A549 (cell line): ENCODE measurements at places on chromosomes 5 and 9.

- DNase-seq, result no peak
Observed at GRCh38 chr5:104111632-104112031, 549.0 kb upstream of the NUDT12 start.

DNA sequence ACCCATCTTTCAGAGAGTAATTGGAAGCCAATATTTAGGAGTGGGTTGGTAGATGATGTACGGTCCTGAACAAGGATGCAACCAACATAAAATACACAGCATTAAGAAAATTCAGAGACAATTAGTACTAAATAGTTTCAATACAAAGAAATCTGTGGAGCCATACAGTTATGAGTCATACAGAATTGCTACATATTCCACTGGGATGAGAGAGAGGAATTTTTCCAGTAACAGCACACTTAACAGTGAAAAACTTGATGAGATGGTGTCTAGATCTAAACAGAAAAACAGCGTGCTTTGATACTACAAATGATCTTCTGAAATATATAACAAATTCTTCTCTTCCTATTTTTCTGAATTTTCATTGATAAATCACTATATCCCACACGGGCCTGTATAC lies 1999.3 kb upstream of the CDH9 start:
- no peak for DNase-seq

DNA sequence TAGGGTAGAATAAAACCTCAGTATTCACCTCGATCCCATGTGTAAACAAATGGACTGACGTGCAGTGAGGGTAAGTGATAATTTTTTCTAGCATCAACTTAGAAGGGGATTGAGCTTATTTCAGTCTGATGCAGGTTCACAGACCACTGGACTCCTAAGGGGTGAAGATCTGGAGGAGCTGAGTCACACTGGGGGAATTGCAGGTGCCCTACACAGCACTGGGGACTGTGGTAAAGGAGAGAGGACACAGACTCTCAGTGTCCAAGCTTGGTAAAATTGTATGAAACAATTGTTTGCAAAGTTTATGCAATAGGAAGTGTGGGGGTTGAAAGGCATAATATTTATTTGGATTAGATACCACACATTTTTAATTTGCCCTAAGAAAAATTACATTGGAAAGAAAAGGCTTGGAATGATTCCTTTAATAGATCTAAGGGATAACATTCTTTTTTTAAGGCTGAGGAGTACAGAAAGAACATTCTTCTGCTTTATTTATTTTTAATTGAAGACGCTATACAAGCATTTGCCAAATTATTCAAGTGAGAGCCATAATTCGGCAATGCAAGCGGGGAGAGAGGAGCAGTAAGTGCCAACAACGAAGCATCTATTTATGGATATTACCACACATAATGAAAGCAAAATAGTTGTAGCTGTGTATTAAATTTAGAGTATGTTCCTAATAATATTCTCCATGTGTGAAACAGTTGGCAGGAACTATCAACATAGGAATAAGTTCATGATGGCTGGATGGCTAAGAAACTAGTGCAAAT lies 766.9 kb upstream of the ADAMTS16 start:
- DNase-seq, result no peak

- no peak for DNase-seq
Observed at GRCh38 chr9:131499254-131499767, 3.4 kb upstream of the POMT1 start.

DNA sequence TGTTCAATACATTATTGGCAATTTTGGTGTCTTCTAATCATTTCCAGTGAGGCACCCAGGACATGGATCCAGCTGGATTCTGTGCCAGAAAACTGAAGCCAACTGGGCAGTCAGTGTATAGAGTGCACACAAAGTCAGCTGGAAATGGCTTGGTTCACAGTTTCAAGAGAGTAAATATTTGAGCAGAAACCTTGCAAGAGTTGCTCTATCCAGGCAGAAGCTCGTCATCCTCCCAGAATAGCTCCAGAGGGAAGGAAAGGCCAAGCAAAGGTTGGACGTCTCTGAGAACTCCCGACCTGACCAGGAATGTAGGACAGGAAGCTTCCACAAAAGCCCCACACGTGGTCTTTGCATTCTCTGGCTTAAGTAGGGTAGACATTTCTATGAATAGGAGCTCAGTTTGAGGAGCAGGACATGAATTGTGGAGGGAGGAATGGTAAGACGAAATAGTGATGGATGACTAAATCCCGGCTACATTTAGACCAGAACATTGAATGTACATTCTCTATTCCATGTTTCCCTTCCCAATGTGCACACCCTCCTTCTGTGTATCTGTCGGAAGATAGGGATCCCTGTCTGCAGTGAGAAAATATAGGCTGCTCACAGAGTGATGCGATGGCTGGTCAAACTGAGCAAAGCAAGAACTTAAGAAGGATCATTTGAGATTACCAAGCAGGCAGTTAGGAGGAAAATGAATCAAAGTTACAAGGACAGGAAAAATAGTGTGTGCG lies 72.7 kb upstream of the FCN2 start:
- peak; percentile 27 for DNase-seq

GRCh38 chr9:114524247-114524681 lies 19.0 kb upstream of the WHRN start:
- no peak for DNase-seq

GRCh38 chr5:23302438-23302837 lies 205.0 kb upstream of the PRDM9 start:
- DNase-seq, result no peak

- no peak for DNase-seq
Observed at GRCh38 chr9:130001190-130001589, 41.8 kb downstream of the FNBP1 start.

- no peak for DNase-seq
Observed at GRCh38 chr9:121729769-121730562, 78.5 kb downstream of the DAB2IP start.

- DNase-seq, result no peak
Observed at GRCh38 chr5:2303431-2304100, 420.8 kb upstream of the IRX4 start.
